ENCODE measurements at places on chromosomes 2 and 18.

GRCh38 chr2:36371070-36371874 lies 15.7 kb downstream of the CRIM1 start:
- no peak for DNase-seq

- no peak for DNase-seq
Measured at GRCh38 chr2:208556983-208557484, 150.4 kb downstream of the PTH2R start.

DNA sequence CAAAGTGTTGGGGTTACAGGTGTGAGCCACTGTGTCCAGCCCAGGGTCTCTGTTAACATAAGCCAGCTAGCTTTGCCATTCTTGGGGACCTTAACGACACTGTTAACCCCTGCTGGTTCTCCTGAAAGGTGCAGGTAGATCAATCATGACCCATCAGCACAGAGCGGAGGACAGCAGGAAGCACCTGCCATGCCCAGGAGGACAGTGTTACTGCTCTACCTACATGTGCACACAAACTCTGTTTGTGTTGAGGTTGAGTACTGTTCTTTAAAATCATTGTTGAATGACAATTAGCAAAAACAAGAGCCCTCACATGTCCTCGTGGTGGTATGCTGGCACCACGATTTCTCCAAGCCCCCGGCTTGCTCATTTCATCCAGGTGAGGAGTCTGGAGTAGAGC lies 120.9 kb downstream of the FAM210A start:
- DNase-seq: no peak

- no peak for DNase-seq
Measured at GRCh38 chr18:45826084-45826483, 609 bp downstream of the SIGLEC15 start.

- no peak for DNase-seq
Measured at GRCh38 chr2:56191617-56192016, 7.8 kb downstream of the CCDC85A start.

- DNase-seq: no peak
Measured at GRCh38 chr2:176902454-176902853, 310.1 kb upstream of the HNRNPA3 start.

DNA sequence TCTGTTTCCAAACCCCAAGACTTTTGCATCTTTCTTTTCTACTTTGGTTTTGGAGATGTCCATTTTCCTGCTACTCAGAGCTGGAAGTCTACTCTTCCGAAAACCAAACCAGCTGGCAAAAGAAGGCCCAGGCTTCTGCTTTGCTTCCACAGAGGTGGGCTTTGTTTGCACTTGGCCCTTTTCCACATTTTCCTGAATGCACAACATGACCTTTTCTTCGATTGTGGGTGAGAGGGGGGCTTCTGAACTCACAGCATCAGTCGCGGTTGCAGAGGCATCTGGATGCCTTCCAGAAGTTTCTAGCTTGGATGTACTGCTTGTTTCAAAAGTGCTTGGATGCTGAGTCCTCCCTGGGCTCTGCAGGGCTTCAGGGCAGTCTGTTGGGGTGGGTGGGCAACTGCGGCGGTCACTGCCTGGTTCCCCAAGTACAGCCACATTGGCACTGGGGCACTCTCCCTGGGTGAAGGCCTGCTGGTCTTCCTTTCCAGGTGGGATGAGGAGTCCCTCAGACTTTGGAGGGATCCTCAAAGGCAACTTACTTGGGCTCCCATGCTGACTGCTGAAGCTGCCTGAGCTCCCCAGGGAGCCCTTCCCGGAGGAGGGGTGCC lies 112.3 kb upstream of the LYPD1 start:
- no peak for DNase-seq

DNA sequence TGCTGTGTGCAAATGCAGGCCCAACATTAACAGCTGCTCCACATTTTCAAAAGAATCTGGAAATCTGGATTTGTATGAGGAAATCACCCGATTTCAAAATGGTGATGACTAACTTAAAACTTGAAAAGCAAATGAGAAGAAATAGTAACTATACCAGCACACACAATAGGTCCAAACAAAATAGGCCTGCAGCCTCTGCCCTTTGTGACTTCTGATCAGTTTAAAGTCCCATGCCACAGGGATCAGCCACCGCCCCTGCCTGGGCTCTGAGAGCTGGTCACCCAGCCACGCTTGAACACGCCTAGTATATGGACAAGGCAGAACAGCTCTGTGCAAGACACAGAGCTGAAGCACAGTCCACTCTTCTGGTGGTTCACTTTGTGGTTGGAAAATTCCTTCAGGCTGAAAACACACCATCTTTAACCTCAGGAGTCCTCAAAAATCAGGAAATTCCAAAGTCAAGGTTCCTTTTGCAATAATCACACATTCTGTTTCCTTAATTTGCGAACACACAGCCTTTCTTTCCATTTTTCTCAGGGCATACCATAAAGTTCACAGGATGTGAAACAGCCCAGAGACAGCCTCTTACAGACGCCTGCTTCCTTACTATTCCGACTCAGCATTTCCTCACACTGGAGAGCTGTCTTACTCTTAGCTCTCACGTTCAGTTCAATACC lies 150.1 kb upstream of the RIOK3 start:
- no peak for DNase-seq
